Naive thymus-derived CD8-positive, alpha-beta T cell (primary cell): ENCODE measurements at places on chromosomes 12 and 14.
A peak's percentile ranks its signal among the peaks of the same experiment; 100 is the strongest.

- DNase-seq, result no peak
Measured at GRCh38 chr14:92679246-92679645, 69.2 kb downstream of the LGMN start.

DNA sequence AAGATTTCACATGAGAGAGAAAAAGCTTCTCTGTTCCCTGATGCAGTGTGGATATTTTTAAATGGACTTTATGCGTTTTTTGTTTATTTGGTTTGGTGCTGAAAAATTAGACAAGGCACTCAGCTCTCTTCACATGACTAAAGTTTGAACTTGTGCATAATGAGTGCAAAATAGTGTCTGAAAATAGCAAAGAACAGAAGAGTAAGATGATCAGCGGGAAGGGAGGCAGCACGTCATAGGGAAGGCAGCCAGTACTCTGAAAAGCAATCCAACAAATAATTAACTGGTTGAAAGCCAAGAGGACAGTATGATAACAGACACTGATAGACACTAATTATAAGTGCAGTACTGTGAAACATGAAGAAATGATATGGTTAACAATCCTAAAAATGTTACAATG is 46.6 kb upstream of the CDKN3 start:
- no peak for DNase-seq

DNA sequence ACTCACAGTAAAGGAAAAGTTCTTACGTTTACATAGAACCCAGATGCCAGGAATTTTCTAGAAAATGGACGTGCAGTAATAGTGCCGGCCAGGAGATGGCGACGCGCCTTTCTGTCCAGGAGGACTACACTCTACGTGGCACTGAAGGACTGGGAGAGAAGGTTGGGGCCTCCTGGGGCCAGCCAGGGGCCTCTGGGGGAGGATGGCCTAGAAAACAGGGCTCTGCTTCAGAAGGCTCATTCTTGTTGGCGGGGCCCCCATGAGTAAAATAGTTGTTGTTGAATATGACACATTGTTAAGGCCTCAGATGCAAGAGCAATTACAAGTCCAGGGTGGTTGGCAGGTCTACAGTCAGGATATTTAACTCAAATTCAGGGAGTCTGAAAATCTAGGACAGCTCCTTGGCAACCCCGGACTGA is 120.1 kb upstream of the MAX start:
- DNase-seq, result peak; percentile 50

DNA sequence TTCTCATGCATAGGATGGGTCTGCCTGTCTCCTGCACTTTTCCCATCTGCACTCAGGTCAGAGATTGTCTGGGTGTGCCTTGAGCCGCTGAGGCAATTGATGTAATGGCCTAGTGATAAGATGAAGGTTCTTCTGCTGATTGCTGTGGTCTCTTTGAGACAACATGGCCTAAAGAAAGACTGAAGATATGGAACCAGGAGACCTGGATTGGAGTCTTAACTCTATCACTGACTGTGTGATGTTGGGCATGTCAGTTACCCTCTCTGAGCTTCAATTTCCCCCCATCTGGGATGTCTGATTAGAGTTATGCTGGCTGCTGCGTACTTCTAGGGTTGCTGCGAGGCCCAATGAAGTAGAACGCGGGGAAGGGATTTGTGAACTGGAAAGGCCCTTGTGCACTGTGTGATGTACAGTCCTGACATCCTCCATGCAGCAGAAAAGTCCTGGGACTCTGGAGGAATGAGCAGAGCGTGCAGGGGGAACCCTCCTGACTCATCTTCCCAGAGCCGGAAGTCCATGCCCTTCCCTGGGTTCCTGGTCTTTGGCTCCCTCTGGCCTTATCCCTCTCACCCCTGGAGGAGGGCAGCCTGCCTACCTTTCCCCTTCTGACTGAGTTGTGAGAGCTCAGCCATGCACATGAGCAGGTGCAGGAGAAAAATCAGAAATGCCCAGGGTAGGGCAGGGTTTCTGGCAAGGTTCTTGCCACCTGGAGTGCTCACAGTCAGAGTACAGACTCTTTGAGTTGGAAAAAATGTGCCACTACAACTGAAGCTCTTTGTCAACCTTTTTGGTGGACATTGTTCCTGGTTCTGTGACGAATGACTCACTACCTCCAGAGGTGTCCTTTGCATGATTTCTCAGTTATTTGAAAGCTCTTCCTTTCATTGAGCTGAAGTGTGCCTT is 21.1 kb downstream of the PLEKHD1 start:
- no peak for DNase-seq

- DNase-seq, result no peak
Measured at GRCh38 chr14:84036840-84037239, 1493.1 kb upstream of the FLRT2 start.

DNA sequence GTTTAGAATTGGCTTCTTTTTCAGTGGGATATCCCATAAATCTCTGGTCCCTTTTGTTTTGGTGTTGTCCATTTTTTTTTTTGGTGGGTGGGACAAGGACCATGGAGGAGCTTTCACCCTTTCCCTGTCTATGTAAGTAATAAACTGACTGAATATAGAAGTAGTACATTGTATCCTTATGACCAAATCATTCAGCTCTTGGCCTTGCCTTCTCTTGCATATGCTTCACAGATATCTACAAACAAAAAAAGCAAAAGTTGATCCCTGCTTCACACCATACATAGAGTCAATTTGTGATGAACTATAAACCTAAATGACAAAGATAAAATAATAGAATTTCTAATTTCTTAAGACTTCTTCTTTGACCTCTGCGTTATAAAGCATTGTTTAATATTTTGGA is 59.8 kb downstream of the SIX1 start:
- no peak for DNase-seq

GRCh38 chr14:92945959-92946846 is 23.3 kb downstream of the CHGA start:
- no peak for DNase-seq
